ENCODE measurements at places on chromosomes 5 and 9.

DNA sequence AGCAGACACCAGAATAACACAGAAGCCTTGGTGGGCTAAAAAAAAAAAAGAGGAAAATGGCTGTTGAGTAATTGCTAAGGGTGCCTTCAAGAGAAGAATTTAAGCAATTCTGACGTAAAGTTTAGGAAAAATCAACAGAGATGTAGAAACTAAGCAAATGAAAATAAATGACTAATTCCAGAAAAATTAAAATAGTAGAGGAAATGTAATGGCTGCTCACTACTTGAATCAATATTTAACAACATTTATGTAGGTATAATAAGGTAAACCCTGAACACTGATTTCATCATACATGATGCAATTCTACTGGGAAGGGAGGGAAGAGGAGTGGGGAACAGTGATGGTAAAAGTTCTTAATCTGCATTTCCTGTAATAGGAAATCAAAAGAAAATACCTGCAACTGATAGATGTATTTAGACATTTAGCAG, 41.4 kb downstream of the PUM3 start:
- no peak for DNase-seq

- DNase-seq, result no peak
These were observed 337.2 kb downstream of the NPR3 start for GRCh38 chr5:33048315-33048714.

DNA sequence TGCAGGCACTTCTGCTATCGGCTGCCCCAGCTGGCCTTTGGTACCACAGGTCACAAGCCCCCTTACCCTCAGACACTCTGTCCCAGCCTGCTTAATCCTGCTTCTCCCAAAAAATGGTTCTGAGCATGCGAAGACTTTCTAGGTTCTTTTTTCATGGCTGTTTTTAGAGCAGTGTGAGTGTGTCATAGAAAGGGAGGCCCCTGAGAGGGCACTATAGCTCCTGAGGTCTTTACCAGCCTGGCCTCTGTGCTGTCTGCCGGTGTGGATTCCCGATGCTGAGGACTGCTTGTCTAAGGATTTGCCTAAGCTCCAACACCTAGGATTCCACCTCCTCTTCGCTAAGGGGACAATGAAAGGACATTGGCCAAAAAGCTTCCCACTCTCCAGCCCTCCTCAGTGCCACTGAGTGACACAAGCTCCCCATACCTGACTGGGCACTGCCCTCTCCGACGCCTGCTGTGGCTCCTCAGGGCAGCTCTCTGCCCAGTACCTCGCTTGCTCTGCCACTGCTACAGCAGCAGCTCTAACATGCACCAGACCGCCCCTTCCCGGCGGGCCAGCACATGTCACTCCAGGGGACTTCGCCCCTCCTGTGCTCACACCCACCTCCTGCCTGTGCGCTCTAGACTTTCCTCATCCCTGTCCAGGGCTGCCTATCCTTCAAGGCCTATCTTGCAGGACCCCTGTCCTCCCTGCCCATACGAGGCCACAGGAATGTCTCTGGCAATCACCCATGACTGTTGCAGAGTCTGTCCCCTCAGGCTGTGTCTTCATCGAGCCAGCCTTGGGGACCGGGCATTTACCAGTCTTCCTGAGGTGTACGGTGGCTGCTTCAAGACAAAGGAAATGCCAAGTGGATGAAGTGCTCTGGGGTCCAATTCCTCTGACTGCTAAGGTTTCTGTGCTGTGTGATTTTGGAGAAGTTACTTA, 21.0 kb downstream of the MACROH2A1 start:
- no peak for DNase-seq

DNA sequence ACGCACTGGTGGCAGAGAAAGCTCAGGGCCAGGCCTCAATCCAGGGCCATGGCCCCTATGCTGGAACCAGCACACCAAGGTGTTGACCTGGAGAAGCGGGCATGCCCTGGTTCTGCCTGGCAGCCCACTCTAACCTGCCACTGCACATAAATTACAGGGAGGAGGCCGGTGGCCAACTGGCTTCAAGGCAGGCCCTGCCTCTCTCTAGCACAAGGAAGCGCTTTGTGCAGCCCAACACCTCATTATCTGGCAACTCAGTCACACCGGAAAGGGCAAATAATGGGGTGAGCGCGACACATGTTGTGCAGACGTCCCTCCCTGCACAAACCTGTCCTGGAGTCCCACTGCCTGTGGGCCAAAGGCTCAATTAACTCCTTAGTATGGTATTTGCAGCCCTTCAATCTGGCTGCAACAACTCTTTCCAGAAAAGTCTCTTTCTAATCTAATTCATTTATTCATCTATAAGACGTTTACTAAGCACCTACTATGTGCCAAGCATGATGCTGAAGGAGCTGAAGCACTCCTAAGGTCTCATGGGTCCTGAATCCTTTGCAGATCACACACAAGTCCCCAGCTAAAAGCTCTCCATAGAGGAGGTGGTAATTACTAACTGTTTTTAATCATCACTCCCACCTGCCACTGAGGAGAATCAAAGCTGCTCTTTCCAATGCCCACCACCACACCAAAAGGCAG, 24.9 kb downstream of the SHB start:
- no peak for DNase-seq

- peak; percentile 52 for DNase-seq
These were observed 200.4 kb downstream of the LRRC70 start for GRCh38 chr5:62779010-62779422.

GRCh38 chr5:14028938-14029584, 84.6 kb upstream of the DNAH5 start:
- DNase-seq, result no peak

DNA sequence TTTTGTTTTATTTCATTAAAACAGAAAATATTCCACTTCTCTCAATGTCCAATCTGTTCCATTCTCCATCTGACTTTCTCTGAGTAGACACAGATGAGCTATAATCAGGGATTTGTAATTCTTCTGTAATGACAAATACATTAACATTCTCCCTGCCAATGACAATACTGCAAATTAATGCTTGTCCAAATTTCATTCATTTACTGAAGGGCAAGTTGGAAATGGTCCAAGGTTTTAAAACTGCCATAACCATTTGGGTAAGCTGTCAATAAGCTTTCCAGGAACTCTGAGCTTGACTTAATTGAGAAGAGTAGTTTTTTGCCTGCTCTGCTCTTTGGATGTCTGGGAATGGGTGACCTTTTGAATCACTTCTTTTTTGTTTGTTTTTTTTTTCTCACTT, 253.5 kb downstream of the DMRTA1 start:
- peak; percentile 73 for DNase-seq

GRCh38 chr5:150751096-150751891, 7.5 kb downstream of the DCTN4 start:
- no peak for DNase-seq

GRCh38 chr5:12920527-12920926, 1016.3 kb upstream of the CTNND2 start:
- DNase-seq, result no peak

GRCh38 chr5:14322437-14323187, 179.5 kb downstream of the TRIO start:
- no peak for DNase-seq

DNA sequence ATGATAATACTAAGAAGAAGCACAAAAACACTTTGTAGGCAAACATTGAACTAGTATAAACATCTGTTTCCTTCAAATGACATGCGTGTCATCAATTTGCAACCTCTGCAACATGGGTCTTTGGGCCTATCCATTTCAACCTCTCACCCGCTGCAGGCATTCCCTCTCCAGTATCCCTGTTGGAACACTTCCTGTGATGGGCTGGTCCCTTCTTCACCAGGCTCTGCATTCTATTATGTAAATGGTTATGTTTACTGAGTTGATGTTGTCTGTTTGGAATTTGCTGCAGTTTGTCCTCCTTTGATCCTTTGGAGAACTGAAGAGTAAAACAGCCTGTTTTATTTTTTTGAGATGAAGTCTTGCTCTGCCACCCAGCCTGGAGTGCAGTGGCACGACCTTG, 16.6 kb upstream of the TBC1D2 start:
- DNase-seq, result no peak

DNA sequence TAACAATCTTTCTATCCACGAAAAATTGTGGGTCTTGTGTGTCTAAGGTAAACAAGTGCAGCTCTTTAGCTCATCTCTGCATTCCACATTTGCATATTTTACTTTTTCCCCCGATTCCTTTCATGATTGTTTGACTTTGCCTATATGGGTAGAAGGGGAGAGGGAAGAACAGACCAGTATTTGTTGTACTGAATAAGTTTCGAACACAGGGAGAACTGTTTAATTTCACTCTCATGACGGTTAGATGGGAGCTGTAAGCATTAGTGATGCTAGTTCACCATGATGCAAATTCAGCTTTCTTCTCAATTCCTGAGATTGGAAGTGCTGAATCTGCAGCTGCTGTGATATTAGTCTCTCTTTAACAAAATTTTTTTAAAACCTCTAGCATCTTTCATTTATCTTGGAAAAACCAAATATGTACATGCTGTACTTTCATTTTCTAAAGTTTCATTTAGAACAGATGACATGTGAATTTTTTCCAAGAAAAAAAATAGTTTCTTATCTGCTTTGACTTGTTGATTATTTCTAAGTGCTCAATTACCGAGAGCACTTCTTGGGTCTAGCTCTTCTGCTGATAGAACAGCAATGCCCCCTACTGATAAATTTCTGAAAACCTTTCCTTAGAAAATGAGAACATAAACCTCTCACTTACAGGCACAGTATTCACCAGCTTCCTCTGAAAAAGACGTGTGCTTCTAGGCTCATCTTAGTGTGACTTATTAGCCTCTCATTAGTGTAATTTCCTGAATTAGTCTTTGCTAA, 149.5 kb downstream of the BAAT start:
- DNase-seq, result peak; percentile 87

- DNase-seq, result no peak
These were observed 35.1 kb upstream of the ATG10 start for GRCh38 chr5:81936750-81937149.

DNA sequence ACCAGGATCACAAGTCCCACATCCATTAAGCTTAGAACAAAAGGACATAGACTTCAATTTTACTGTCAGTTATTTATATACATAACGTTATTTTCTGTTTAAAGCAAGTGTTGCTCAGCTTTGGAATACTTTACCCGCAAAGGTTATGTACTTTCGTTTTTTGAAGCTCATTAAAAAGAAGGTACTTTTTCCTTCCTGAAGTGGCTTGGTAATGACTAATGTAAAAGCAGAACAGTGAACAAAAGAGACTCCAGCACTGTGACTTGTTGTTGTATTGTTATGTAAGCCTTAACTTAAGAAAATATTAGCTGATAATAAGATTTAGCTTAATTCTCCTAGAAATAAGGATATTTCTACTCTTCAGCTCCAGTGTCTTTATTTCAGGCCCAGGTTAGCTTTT, 97.3 kb upstream of the SLCO6A1 start:
- no peak for DNase-seq

DNA sequence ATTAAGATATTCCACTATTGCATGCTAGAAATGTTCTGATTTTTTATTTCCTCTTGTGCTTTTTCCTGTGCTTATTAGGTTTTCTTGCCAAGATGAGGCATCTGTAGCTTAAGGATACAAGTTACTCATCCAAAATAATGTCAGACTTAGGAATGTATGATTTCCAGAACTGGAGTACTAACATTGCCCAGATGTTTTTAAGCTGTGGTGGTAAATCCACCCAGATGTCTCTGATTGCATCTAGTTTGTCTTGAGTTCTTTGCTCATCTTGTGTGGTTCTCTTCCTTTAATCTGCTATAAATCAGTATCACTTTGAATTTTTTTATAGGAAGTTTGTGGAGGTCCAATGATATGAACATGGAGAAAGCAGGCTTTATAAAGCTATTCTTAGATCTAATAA, 337.5 kb upstream of the ZNF608 start:
- DNase-seq, result no peak

DNA sequence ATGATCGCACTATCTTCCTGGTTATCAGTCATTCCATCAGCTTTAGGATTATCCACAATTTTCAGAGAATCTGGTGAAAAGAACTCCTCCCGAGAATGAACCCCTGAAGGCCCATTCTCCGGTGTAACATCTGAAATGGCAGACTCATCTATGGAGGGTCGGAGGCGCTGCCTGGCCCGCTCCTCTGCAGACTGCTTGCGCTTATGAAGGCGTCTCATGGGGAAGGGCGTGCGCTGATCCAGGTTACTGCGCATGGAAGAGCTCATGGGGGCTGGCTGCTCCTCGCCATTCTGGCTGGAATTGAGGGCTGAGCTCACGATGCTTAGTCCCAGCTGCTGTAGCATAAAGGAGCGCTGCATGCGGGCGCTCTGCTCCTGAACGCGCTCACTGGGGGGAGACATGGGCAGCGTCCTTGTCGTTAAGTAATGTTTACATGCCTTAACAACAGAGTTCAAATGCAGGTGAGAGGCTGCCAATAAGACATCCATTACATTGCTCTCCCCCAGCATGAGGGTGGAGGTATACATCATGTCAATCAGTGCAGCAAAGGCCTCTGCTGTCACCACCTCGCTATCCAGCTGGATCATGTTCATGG, 19.4 kb downstream of the GRHPR start:
- DNase-seq, result no peak

DNA sequence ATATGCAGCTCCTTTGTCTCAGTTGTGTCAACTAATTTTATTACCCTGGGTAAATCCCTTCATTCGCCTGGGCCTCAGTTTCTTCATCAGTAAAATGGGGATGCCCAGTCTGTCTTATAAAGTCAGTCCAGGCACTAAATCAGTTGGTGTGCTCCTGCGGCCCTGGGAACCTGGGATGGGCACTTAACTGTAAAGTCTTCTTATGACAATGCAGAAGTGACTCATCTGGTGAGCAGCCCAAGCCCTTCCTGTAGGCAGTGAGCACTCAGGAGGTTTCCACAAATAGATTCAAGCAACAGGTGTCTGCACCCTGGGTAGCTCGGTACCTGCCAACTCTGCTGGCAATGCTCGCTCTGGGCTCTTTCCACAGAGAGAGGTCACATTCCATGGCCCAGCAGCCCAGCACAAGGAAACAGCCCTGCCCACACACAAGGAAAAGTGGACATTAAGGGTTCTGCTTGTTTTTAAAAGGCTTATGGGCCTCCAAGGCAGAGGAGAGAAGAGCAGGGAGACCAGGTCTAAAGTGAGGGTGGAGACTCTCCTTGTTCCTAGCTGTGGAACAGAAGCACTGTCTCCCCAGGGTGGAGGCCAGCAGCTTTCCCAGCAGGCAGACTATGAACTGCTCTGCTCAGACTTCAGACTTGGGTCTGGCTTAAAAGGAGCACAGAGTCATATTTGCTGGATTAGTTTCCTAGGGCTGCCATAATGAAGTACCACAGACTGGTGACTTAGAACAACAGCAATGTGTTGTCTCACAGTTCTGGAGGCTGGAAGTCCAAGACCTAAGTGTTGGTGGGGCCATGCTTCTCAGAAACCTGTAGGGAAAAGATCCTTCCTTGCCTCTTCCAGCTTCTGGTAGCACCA, 89.7 kb upstream of the ADRA1B start:
- DNase-seq, result no peak

DNA sequence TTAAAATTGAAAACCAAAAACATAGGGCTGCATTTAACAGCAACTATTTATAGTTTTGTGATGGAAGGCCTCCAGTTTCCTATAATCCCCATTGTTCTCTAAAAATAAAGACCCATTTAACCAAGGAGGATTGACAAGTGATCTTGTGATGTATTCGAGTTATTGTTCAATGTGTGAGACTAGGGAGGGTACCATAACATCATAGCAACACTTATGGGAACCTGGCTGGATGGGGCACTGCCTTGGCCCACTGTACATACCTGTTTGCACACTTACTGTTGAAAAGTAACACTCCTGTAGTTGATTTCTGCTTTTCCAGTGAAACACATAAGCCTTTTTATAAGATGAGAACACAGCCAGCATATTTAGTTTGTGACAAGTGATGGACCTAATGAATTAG, 32.3 kb downstream of the MACIR start:
- no peak for DNase-seq

GRCh38 chr5:73157414-73158303, 15.3 kb upstream of the TMEM174 start:
- no peak for DNase-seq

- peak; percentile 52 for DNase-seq
These were observed 39.1 kb downstream of the COL23A1 start for GRCh38 chr5:178551059-178551458.
